ENCODE measurements at places on chromosomes 2 and 18.

DNA sequence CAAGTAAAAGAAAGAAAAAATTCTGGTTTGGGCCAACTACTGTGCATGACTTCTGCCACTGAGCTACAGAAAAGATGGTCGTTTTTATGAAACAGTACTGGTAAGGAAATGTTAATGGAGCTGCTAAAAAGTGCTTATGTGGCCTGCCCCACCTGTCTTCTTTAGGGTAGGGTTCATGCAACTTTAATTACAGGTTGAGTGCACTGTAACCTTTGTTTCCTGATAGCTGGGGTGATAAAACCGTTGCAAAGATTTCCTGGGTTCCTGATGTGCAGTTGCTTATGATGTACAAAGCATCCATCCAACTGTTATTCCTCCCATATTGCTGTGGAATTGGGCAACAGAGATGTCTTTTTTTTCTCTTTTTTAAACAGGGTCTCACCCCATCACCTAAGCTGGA is 34.3 kb upstream of the PUM2 start:
- DNase-seq, result no peak

- DNase-seq, result no peak
Observed at GRCh38 chr2:128145651-128146050, 54.7 kb downstream of the UGGT1 start.

DNA sequence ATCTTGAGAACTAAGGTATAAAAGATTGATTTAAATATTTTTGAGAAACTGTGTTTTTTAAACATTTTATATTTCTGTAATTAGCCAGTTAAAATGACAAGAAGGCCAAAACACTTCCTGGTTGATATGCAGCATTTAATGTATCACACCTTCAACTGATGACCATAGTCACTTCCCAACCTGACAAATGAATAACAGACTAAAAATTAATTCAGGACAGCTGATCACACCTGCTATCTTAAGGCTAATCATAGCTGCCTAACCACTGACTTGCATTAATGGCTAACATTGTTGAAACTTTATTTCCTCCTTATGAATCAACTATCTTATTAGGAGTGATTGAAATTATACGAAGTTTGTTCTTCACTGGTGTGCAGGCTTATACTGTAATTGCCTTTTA is 125.8 kb upstream of the MSTN start:
- DNase-seq, result no peak

DNA sequence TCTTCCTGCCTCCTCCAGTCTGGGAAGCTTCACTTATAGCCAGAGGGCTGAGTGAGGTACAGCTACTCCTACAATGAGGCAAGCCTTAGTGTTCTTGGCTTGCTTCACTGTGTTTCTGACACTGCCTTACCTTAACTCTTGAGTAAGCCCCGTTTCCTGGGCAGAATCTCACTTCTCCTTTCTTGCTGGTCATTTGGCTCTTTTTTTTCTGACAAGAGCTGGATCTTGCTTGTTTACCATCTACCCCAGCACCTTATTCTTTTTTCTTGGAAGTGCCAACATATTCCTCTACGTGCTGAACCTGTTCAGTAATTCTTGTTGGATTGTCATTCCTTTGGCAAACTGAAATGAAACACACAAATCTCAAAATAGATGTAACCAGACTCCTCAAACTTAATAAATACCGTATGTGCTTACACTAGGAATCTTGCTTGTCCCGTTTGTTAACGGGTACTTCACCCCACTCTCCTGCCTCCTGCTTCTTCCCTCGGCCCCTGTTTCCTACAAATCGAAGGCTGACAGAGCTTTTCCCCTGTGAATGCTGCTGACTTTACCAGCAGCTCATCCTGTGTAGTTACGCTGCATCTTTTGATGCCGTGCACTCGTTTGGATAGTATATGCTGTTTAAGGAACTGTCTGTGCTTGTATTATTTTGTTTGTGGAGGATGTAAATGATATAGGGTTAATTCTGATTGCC is 132.2 kb downstream of the FMNL2 start:
- peak; percentile 53 for DNase-seq

GRCh38 chr2:192887337-192887736 is 692.6 kb upstream of the TMEFF2 start:
- no peak for DNase-seq

GRCh38 chr2:27086724-27087593 is at the start of gene KHK:
TSS of gene KHK (plus strand) at chr2:27086772. CDS start at chr2:27087260, 488 bp downstream.
- DNase-seq, result peak; percentile 9

GRCh38 chr2:136448986-136449780 is 316.2 kb upstream of the THSD7B start:
- DNase-seq, result no peak

GRCh38 chr2:162430323-162430722 is 86.4 kb downstream of the GCA start:
- no peak for DNase-seq
